ENCODE measurements at places on chromosomes 5 and 9. TPM values are rescaled to one million over a fixed set of nuclear protein-coding genes. Genes with fewer than 3 reads are reported as not detected.

KCTD16 gene
- total RNA-seq, result 0.17 TPM

PCA3 gene
- not detected for total RNA-seq

RBM18 gene
- total RNA-seq, result 23.4 TPM

PCDHGB5 gene
- total RNA-seq, result not detected

OTULINL gene
- 68.4 TPM for total RNA-seq

CCDC192 gene
- not detected for total RNA-seq

TAS2R1 gene
- not detected for total RNA-seq

SLC34A3 gene
- total RNA-seq, result not detected

GFI1B gene
- not detected for total RNA-seq

WDR38 gene
- total RNA-seq, result not detected

GTF2H2C gene
- 33.4 TPM for total RNA-seq

SKP1 gene
- 193 TPM for total RNA-seq

IFNE gene
- 0.20 TPM for total RNA-seq

FIBCD1 gene
- total RNA-seq, result not detected

ADAMTS13 gene
- 3.2 TPM for total RNA-seq

RORB gene
- total RNA-seq, result 0.03 TPM

ALDH1B1 gene
- 10.1 TPM for total RNA-seq

CARD9 gene
- total RNA-seq, result 0.61 TPM

GARIN3 gene
- total RNA-seq, result not detected

LPAR1 gene
- total RNA-seq, result not detected

LCN2 gene
- not detected for total RNA-seq

NMUR2 gene
- total RNA-seq, result not detected

CDC26 gene
- 27.5 TPM for total RNA-seq

PLPPR1 gene
- total RNA-seq, result not detected

BARX1 gene
- total RNA-seq, result 1.4 TPM

PRRX2 gene
- not detected for total RNA-seq

MYOZ3 gene
- 0.14 TPM for total RNA-seq

FAM174A gene
- 5.3 TPM for total RNA-seq

MFAP3 gene
- 26.1 TPM for total RNA-seq

PDLIM4 gene
- total RNA-seq, result 0.64 TPM

All from activated naive CD8-positive, alpha-beta T cell treated with anti-CD3 and anti-CD28 coated beads, Interleukin-2, amount 10 ng/mL, durations not matched to agents 7 days and 5 days (primary cell).